ENCODE measurements at places on chromosomes 3 and 15.
A peak's percentile ranks its signal among the peaks of the same experiment; 100 is the strongest.

GRCh38 chr3:3109407-3110298 lies 521 bp downstream of the IL5RA start:
- no peak for DNase-seq

GRCh38 chr15:78625606-78626280 lies 4.9 kb upstream of the CHRNA3 start:
- no peak for DNase-seq

- DNase-seq: no peak
Measured at GRCh38 chr3:112020674-112021085, 13.9 kb upstream of the TMPRSS7 start.

DNA sequence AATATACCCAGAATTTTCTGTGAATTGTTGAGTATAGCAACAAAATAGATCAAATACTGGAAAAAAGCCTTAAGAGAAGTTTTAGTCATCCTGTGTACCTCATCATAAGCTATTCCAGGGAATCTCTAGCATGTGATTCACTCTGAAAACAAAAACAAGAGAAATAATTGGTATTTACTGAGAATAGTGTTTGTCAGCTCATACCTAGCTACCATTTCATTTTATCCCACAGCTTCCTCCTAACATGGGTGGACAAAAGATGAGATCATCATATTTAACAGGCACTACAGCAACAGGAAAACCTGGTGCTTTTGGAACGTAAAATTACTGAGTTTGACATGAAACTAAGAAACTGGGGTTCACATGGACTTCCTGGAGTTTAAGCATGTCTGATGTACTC lies 753.5 kb upstream of the NECTIN3 start:
- no peak for DNase-seq

DNA sequence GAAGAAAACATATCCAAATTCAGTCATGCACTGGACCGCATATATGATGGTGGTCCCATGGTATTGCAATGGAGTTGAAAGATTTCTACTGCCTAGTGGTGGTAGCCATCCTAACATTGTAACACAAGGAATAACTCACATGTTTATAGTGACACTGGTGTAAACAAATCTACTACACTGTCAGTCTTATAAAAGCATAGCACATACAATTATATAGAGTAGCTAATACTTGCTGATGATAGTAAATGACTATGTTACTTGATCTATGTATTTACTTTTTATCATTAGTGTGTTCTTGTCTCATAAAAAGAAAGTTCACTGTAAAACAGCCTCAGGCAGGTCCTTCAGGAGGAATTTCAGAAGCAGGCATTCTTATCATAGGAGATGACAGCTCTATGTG lies 96.0 kb upstream of the CDIN1 start:
- no peak for DNase-seq

GRCh38 chr3:37145611-37146010 lies 28.8 kb downstream of the LRRFIP2 start:
- no peak for DNase-seq

DNA sequence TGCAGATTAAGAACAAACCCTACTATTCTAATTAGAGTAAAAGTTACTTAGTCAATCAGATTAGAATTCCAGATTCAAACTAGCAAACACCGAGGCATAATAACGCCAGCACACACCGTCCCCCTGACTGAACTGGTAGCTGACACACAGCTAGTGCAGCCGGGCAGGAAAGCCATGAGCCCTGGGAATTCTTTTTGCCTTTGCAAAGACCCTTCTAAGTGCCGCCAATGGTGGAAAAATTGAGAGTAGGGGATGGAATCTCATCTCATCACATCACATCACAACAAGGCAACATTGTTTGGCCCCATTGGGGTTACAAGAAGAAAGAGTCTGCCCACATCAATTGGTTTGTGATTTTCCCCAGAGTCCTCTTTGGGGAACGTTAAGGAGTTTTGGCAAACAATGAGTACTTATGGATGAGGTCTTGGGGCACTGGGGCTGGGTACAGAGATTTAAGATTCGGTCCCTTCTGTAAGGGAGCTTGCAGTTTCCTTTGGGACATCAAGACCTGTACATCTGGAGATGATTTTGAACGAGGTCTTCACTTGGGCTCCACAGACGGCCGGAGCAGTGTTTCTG lies 120.4 kb upstream of the MEF2A start:
- no peak for DNase-seq

- no peak for DNase-seq
Measured at GRCh38 chr3:170144437-170144843, 37.1 kb downstream of the PHC3 start.

DNA sequence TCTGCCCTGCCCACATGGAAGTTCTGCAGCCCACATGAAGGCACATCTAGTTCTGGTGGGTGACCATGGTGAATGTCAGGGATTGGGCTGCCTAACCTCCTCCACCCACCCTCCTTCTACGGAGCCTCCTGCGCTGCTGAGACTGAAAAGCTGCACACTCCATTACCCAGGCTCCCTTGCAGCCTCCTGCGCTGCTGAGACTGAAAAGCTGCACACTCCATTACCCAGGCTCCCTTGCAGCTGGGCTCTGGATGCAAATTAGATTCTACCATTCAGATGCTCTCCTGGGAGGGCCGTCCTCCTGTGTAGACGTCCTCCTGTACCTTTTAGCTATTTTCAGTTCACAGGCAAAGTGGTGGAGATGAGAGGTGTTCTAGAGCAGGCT lies 32.1 kb downstream of the POMGNT2 start:
- no peak for DNase-seq

- peak; percentile 39 for DNase-seq
Measured at GRCh38 chr3:31533169-31534064, 692 bp downstream of the STT3B start.

GRCh38 chr3:139355891-139356290 lies 12.1 kb downstream of the MRPS22 start:
- no peak for DNase-seq

- DNase-seq: no peak
Measured at GRCh38 chr3:37559461-37559860, 302.2 kb upstream of the CTDSPL start.

GRCh38 chr3:10305331-10305902 lies 12.7 kb upstream of the GHRL start:
- DNase-seq: no peak

DNA sequence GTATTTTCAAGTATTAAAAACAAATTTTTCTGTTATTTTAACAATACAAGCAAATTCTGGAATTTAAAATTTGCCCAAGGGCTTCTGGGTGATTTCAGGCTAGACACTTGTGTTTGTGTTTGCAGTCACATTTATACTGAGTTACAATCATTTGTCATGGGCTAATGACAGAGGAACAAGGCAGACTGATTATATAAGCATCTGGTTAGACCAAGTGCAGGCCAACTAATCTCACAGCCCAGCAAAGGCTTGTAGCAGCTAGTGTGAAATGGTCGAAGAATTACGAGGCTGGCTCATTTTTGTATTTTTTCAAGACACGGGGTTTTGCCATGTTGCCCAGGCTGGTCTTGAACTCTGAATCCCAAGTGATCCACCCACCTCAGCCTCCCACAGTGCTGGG lies 52.1 kb downstream of the CMTM8 start:
- no peak for DNase-seq

GRCh38 chr15:60115579-60116380 lies 111.7 kb downstream of the FOXB1 start:
- DNase-seq: no peak

DNA sequence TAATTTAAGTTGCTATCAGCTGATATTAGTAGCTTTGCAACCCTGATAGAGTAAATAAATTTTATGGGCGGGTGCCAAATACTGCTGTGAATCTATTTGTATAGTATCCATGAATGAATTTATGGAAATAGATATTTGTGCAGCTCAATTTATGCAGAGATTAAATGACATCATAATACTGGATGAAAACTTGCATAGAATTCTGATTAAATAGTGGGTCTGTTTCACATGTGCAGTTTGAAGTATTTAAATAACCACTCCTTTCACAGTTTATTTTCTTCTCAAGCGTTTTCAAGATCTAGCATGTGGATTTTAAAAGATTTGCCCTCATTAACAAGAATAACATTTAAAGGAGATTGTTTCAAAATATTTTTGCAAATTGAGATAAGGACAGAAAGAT lies 70.0 kb downstream of the ECT2 start:
- DNase-seq: no peak

GRCh38 chr3:15657016-15657415 lies 55.5 kb downstream of the BTD start:
- DNase-seq: no peak

DNA sequence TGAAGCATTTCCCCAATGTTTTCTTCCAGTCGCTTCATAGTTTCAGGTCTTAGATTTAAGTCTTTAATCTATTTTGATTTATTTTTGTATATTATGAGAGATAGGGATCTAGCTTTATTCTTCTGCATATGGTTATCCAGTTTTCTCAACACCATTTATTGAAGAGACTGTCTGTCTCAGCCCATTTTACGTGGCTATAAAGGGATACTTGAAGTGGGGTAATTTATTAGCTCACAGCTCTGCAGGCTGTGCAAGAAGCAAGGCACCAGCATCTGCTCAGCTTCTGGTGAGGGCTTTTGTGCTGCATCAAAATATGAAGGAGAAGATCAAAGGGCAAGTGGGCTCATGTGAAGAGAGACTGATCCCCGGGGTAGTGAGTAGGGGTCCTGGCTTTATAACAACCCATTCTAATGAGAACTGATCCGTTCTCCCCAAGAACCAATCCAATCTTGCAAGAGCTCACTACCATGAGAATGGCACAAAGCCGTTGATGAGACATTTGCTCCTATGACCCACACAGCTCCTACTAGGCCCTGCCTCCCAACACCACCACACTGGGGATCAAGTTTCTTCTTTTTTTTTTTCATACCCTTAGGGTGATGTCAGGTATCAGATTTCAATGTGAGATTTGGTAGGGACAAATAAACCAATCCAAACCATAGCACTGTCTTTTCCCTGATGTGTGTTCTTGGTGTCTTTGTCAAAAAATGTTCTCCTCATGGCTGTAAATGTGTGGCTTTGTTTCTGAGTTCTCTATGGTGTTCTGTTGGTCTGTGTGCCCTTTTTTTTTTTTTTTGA lies 63.2 kb downstream of the IQGAP1 start:
- no peak for DNase-seq

- DNase-seq: no peak
Measured at GRCh38 chr15:55707518-55707917, 35.4 kb downstream of the PRTG start.

GRCh38 chr3:113177526-113177925 lies 33.8 kb upstream of the BOC start:
- no peak for DNase-seq

DNA sequence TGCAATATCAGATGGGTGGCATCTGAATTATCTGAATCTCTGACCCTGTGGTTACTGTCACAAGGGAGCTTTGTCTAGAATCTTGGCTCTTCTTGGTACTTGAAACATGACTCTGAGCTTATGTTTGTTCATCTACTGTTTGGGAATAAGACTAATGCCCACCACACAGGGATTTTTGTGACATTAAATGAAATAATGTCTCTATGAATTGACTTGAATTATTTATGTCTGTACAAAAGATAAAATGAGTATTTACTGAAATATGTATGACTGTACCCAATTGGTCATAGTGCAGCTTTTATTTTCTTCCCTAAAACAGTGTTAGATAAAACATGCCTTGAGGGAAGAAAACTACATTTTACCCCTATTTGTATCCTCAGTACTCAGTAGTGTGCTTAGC lies 87.9 kb upstream of the ZPLD1 start:
- no peak for DNase-seq

- DNase-seq: no peak
Measured at GRCh38 chr3:140822401-140823047, 119.1 kb upstream of the SLC25A36 start.

DNA sequence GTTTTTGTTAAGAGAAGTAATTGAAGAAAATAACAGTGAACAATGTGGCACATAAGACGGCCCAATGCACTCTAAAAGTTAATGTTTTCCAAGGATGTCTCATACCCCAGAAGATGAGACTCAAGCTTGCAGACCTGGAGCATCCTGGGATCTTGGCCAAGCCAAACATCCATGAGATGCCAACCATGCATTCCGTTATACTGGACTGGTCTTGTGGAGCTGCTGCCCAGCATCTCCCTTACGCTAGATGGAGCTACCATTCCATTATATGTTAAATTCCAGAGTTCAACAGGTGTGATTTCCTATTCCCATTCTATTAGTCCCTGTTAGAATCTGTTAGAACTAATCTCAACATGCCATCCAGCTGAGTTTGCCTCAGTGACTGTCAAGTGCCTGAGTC lies 181.8 kb downstream of the PDCD6IP start:
- no peak for DNase-seq

DNA sequence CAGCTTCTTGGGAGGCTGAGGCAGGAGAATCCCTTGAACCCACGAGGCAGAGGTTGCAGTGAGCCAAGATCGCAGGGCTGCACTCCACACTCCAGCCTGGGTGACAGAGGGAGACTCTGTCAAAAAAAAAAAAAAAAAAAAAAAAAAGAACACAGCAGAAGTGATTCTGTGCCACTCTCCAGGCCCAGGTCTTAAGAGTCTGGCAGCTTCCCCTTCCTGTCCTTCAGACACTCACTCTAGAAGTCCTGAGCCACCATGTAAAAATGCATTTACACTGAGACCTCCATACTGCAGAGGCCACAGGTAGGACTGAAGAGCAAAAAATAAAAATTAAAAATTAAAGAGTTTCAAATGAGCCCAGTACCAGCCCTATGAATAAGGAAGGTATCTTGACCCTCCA lies 11.8 kb upstream of the CDV3 start:
- DNase-seq: no peak

DNA sequence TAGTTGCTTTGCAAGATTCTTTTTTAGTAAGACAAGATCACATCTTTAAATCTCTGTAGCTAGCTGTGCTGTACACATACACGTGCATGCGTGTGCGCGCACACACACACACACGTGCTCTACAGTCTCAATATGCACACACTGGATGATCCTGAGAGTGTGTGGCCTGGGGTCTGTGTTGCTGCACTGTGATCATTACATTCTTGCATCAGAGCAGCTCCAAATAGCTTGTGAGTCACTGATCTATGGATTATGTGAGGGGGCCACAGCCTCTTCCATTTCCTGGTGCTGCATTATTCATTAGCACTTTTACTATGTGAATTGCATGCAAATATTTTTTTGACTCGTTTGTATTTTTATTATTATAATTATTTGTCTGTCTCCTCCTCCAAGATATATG lies 34.6 kb downstream of the MCTP2 start:
- no peak for DNase-seq

DNA sequence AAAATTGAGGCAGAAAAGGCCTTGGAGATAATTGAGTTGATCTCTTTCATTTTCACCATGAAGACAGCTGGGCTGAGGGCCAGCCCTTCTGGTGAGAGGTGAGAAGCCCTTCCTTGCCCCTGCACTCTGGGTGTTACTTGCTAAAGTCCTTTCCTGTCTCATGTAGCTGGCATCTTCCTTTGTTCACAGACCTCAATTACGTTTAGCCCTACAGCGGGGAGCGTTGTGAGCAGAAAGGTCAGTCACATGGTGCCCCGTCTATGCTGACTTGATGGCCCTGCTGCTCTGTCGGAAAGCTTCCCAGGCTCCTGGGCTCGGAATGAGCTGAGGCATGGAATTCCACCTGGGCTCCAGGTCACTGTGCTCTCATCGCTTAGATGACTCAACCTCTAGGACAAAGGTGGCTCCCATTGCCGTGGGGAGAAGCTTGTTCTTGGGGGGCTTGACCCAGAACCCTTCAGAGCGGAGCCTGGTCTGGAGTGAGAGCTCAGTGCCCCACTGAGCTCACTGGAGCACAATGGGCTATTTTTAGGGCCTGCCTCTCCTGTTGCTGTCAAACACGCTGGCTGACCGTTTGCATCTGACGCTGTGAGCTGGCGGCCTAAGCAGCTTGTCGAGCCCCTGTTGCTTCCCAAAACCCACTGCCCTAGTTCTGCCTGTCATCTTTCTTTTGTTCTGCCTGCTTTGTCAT lies 47.0 kb downstream of the RPLP1 start:
- no peak for DNase-seq

GRCh38 chr3:127748754-127749327 lies 73.5 kb downstream of the MGLL start:
- DNase-seq: no peak

- no peak for DNase-seq
Measured at GRCh38 chr15:41690636-41691035, 30.4 kb downstream of the MGA start.
